NCI-H146 (cell line): ENCODE measurements at places on chromosomes 12 and 14.
A peak's percentile ranks its signal among the peaks of the same experiment; 100 is the strongest.

GRCh38 chr12:108414021-108414420 lies 74.9 kb upstream of the CMKLR1 start:
- DNase-seq = no peak

DNA sequence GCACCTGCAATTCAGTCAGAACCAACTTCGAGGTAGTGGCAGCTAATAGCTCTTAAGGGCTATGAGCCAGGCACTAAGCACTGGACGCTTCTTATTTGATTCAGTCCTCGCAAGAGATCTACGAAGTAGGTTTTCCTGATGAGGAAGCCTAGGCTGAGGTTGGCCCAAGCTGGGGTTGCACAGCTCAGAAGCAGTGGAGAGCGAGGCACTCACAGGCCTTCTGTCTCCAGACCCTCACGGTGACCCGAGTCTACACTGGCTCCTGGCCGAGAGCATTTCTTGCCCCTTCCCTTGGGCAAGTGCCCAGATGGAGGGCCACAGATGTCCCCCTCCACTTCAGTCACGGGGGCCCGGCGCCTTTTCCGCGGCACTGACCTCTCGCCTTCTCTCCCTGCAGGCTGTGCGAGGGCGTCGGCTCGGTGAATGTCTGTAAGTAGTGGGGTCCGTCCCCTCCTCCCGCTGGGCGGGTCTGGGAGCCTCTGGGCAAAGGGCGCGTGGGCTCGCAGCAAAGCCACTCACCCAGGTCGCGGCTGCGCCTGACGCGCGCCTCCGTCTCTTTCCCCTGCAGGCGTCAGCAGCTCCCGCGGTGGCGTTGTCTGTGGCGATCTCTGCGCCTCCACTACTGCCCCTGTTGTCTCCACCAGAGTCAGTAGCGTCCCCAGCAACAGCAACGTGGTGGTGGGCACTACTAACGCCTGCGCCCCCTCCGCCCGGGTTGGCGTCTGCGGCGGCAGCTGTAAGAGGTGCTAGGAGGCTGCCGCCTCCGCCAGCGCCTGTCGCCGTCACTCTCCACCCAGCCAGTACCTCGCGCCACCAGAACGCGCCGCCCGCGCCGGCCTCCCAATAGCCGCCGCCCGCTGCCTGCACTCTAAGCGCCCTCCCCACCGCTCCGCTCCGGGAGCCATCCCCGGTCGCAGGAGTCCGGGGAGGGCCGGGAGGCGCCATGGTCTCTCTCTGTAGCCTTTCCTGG lies 13.1 kb downstream of the KRT83 start:
- peak; percentile 80 for DNase-seq

- DNase-seq = no peak
These were observed 416.6 kb downstream of the GLT1D1 start for GRCh38 chr12:129269756-129270495.

GRCh38 chr12:44848703-44849085 lies 27.4 kb downstream of the NELL2 start:
- DNase-seq = no peak

- DNase-seq = no peak
These were observed 15.4 kb downstream of the RAB35 start for GRCh38 chr12:120101182-120101581.

DNA sequence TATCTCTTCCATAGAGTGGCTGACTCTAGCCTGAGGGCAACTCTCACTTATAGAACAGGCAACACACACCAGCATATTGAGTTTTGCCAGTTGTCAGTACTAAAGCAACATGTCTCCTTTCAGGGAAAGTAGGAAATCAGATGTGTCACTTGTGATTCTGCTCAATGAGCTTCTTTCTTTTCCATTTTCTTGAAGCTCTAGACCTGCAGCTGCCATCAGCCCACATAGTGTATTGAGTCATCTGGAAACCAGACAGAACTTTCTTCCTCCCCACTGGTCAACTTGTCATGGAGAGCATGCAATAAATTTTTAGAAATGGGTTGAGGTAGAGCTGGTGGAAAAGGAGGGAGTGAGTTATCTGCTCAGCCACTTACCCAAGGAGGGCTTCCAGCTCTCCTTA lies 209.0 kb upstream of the PLEKHG7 start:
- DNase-seq = no peak

DNA sequence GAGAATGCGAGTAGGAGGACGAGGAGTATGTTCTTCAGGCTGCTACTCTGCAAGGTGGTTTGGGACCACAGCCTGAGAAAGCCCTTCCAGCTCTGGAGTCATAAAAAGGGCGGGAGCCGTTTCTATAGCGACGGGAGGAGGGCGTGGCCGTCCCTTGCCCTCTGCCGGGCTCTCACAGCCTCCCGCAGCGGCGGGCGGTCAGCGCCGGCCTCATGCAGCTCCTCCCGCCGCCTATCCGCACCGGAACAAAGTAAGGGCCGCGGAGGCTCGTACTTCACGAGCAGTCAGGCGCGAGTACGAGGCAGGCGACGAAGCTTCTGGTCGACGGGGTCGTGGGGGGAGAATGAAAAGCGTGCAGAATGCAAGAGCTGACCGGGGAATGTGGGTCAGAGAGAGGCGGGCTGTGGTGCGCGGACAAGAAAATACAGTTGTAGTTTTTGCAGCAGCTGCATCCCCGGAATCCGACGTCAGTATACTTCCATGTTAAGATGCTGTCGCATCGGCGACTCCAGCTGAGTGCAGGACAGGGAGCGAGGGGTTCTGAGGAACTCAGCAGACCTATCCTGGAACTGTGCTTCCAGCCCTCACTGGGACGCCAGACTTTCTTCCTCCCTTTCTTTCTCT lies at the start of gene DYRK4:
Gene DYRK4 (plus strand): TSS at position 175 of the 624 bp plus-strand sequence. CDS start 38 bp downstream, at position 213.
- DNase-seq = peak; percentile 92

- peak; percentile 26 for DNase-seq
These were observed 4.6 kb upstream of the LRP1-AS start for GRCh38 chr12:57151741-57152630.

DNA sequence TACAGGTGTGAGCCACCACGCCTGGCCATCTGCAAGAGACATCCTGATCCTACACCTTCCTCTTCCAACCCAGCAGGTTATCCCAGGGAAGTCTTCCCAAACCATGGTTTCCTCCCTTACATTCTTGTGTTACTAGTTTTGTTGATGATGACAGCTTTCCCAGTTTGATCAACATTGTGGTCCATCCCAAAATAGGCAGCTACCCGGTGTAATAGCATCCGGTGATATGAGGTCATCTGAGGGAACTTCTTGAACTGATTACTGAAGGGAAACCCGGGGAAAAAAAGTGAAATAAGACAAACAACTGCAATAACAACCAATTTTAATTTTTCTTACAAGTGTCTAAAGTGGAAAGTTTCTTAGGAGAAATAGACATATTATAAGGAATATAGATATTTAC lies 45.3 kb upstream of the STAC3 start:
- no peak for DNase-seq

DNA sequence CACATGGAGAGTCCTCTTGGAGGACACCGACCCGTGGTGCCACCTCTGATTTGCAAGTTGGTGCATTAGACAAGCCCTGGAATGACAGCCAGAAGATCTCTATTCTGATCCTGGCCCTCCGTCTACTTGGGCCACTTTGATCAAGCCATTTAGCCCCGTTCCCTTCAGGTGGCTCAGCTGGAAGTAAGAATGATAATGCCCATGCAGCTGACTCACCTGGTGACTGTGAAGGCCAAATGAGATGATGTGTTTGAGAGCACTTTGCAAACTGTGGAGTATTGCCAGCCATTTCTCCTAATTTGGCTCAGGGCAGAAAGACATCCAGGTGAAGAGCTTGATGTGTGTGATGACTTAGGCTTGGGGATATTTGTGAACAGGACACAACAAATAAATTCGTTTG lies 165.9 kb downstream of the ETV6 start:
- DNase-seq = peak; percentile 90
